ENCODE measurements at places on chromosomes 7 and 10. TPM values are rescaled to one million over a fixed set of nuclear protein-coding genes. Genes with fewer than 3 reads are reported as not detected.

DNA sequence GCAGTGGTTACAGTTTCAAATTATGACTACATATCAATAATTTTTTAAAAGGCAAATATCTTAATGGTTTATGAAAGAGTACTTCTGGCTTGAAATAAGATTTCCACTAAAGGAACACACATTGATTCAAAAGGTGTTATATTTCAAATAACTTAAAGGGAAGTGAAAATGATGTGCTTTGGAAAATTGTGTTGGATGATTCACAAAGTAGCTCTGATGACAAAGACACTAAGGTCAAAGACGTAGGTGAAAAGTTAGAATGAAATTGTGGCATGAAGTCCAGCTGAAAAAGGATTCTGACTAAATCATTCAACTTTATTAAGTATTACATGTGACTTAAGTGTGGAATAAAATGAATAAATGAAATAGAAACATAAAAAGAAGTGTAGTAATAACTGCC, 20.8 kb upstream of the OR2A5 start:
- peak; percentile 29 for DNase-seq

DNA sequence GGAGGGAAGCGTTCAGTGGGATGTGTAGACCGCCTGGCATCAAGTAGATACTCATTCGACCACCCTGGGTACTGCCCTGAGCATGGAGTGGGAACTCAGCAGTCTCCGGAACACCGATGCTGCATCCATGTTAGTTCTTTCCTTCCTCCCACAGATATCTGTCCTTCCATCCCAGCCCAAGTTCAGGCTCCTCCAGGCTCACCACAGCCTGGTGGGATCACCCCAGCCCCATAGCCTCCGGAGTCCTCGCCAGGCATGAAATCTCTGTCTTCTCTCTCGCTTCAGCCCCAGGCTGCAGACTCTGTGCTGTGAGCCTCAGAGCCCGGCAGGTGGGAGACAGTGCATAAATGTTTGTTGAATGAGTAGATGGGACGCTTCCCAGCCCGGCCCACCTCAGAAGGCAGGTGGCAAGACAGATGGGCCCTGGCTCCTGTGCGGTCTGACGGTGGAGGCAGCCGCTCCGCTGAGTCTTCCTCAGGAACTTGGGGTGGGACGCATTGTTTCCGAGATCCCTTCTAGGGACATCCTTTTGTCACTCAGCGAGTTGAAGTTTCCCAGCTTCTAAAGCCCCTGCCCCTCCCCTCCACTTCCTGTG, 42.9 kb downstream of the ELFN1 start:
- DNase-seq, result no peak

DNA sequence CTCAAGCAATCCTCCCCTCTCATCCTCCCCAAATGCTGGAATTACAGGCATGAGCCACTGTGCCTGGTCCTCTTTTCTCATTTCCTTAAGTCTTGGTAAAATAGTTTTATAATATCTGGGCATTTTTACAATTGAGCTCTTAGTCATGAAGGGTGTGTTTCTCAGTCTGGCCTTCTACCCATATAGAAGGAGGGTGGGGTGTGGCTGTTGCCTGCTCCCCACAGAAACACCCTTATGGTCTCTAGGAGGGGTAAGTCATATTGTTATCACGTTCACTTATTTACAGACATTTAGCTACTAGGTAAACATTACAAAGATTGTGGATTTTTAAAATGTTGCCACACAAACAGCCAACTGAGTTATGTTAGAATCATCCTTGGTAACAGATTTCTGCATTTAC, 6.7 kb upstream of the OTUD1 start:
- DNase-seq, result no peak

DNA sequence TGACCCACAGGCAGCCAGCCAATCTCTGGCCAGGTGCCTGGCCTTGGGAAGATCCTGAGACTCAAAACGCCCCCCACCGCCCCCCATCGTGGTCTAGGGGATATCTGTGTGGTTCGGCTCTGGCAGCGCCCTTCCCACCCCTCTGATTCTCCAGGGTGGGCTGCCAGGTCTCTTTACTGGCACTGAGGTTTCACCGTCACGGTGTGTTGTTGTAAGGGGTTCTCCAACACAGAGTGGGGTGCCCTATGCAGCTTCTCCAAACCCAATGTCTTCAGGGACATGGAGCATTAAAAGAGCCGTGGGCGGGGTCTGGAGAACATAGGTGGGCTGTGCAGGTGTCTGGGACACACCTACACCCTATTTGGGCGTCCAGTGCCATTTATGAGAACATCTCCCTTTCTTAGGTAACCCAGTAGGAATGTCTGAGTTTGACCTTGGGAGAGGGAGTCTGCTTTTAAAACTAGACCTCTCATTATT, 1.5 kb downstream of the MAFK start:
- DNase-seq, result no peak

DNA sequence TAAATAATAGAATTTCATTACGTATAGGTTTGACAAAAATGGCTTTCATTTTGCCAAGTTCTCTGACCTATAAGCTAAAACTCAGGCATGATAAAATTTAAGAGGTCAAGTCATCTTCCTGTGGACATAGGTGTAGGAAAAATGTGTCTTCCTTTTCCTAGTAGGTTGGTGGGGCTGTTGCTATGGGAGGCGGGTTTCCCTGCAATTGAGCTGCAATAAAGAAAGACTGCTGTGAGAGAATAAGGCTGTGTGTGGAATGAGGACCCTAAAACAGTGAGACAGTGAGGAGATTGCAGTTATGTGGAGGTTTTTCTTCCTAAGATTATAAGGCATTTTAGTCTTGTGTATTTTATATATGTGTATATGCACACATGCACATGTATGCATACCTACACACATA, 13.0 kb upstream of the SEMA3A start:
- no peak for DNase-seq

DNA sequence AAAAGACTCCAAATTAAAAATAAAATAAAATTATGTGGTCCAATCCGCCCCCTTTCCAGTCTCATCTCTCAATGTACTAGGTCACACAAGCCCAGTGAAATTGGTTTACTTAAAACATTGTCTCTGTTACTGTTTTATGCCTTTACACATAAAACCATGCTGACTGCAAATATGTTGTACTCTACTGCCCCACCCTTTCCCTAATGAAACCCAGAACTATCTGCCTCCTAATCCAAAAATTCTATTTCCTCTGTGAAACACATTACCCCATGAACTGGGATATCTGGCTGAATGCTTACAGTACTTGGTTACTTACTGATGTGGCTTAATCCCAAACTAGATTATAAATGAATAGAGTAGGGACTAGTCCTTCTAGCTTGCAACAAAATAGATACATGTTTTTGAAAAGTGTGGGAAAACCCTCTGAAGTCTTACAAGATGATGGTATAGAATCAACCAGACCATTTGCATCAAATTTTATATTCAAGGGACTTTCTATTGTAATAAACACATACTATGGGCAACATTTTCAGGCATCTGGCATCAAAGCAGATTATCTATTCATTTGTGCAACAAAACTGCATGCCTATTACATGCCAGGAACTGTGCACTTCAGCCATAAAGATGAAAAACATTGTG, 10.0 kb upstream of the KMT2E start:
- no peak for DNase-seq

DNA sequence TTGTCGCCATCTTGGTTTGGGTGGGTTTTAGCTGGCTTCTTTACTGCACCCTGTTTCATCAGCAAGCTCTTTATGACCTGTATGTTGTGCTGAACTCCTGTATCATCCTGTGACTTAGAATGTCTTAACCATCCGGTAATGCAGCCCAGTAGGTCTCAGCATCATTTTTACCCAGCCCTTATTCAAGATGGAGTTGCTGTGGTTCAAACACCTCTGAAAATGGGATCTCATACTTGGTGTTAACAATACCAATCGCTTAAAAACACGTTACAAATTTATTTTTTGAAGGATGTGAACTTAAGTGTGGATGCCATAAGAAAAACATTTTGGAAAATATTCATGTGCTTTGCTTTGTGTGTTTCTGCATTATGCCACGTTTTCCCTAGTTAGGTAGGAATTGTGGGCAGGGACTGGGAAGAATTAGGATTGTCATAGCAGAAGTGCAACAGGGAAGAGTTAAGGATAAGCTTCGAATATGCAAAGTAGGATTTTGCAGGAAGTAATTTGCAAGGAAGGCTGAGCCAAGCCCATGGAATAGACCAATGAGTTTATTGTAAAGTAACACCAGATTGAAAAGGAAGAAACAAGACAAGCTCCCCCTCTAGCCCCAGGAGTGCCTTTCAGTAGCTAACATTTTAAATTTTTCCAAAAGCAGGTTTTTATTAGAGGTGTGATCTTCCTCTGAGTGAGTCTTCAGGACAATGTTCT, 56.4 kb downstream of the PRR15 start:
- no peak for DNase-seq

TSPAN15 gene
- total RNA-seq, result 100 TPM
